ENCODE measurements at places on chromosomes 13 and 19.
A peak's percentile ranks its signal among the peaks of the same experiment; 100 is the strongest.

DNA sequence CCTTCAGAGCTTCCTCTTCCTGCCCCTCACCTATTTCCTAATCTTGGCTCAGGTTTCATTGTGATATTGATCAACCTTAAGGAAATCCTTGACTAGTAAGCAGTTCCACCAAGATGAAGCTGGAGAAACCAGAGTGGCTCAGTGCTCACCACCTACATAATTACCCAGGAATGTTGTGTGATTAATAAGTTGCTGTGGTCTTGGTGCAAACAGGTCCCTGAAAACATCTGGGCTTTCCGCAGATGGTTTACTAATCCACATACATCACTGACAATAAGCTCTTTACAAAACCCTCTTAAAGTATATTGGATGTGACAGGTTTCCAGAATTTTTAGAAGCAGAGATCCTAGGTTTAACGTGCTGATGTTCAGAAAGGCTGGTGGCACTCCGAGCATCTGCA, 8.6 kb upstream of the SERP2 start:
- H3K27ac ChIP-seq: no peak overlapping the region
- H3K4me1 ChIP-seq: no peaks in the 10 kb centered on the region
- no peak for DNase-seq
- no peaks in the 10 kb centered on the region for H3K36me3 ChIP-seq
- peaks cover 38% of the 10 kb centered on the region for H3K27me3 ChIP-seq

DNA sequence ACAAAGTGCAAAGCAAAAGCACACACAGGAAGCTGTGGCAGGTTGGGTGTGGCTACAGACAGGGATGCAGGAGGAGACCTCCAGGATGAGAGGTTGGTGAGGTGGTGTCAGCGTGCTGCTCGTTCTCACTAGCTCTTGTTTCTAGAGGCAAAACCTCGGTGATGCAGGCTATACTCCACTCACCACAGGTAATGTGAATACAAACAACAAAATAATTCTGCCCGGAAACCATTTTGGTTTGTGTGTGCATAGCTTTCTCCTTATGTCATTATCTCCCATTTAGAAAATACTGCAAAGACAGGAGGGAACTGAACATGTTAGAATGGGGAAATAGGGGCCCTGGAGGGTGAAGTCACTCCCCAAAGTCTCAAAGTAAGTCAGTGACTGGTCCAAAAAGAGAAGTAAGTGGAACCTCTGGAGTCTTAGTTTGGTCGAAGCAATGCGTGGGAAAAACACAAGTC, 9.4 kb downstream of the LCP1 start:
- DNase-seq: no peak
- no peaks in the 10 kb centered on the region for H3K27me3 ChIP-seq
- H3K4me1 ChIP-seq: peaks cover 86% of the 10 kb centered on the region
- H3K4me3 ChIP-seq: peak overlapping the region; percentile 92

- no peak overlapping the region for H3K27ac ChIP-seq
- H3K36me3 ChIP-seq: no peaks in the 10 kb centered on the region
- DNase-seq: no peak
- H3K4me1 ChIP-seq: no peaks in the 10 kb centered on the region
- H3K4me3 ChIP-seq: no peak overlapping the region
These were observed 516.5 kb downstream of the SUCLA2 start for GRCh38 chr13:47484548-47484947.

DNA sequence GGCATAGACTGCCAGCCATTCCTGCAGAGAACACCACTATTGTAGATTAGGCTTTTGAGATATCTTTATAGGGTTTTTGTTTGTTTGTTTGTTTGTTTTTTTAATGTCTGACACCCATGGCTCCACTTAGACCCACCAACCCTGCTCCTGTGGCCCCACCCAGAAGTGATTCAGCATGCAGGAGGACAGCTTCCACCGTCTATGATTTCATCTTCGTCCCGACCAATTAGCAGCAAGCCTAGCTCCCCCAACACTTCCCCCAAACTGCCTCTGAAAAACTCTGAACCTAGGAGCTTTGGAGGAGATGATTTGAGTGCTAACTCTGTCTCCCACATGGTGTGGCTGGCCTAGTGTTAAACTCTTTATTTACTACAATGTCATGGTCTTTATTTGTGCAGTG, 108.3 kb upstream of the RXFP2 start:
- no peak overlapping the region for H3K27ac ChIP-seq
- no peak for DNase-seq
- H3K4me1 ChIP-seq: no peaks in the 10 kb centered on the region

GRCh38 chr19:30870876-30871275, 478.4 kb downstream of the TSHZ3 start:
- no peaks in the 10 kb centered on the region for H3K36me3 ChIP-seq
- H3K27me3 ChIP-seq: peaks cover 31% of the 10 kb centered on the region
- no peak for DNase-seq
- no peaks in the 10 kb centered on the region for H3K4me1 ChIP-seq
- no peak overlapping the region for H3K27ac ChIP-seq

- H3K27me3 ChIP-seq: no peaks in the 10 kb centered on the region
- H3K27ac ChIP-seq: peak overlapping the region; percentile 71
- no peak overlapping the region for H3K4me3 ChIP-seq
- H3K36me3 ChIP-seq: no peaks in the 10 kb centered on the region
- DNase-seq: no peak
These were observed 7.7 kb downstream of the UBE2L5 start for GRCh38 chr13:30429721-30430694.

DNA sequence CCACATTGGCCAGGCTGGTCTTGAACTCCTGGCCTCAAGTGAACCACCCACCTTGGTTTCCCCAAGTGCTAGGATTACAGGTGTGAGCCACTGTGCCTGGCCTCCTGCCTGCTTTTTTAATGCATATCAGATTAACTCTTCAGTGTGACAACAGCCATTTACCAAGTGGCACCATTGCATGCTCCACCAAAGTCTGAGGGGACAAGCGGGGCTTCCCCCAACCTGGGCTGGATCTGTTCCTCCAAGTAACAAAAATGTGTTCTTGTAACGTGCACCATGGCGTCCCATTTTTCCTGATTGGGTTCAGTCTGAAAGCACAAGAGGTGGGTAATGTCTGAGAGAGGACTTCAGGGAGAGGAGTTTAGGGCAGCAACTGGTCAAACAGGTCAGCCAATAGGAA, 77.8 kb downstream of the TEX29 start:
- no peak for DNase-seq
- peaks cover 2% of the 10 kb centered on the region for H3K4me1 ChIP-seq
- H3K36me3 ChIP-seq: no peaks in the 10 kb centered on the region
- peaks cover 19% of the 10 kb centered on the region for H3K27me3 ChIP-seq

- H3K4me3 ChIP-seq: no peak overlapping the region
- no peaks in the 10 kb centered on the region for H3K4me1 ChIP-seq
- H3K27me3 ChIP-seq: peaks cover 45% of the 10 kb centered on the region
- no peak for DNase-seq
- peaks cover 2% of the 10 kb centered on the region for H3K36me3 ChIP-seq
These were observed 135.4 kb upstream of the GPR12 start for GRCh38 chr13:26895808-26896466.

DNA sequence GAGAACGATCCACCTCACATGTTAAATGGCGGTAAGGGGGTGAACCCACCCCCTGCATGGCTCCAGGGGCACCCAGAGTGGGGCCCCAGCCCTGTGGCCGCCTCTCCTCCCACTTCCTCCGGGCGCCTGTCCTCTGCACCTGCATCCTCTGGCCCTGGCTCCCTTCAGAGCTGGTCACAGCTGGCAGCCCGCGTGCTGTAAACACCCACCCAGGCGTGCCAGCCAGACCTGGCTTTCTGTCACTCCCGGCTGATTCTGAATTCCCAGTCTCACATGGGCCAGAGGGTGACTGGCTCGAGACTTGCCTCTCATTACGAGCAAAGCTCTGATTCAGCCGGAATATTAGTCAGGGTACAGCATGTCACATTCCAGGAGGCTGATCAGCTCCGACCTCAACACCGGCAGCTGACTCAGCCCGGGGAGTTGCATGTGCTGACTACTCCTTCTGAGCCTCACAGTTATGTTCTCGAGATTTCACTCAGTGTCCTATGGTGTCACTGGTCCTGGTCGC, 75.1 kb downstream of the GNG7 start:
- DNase-seq: no peak
- peaks cover 19% of the 10 kb centered on the region for H3K4me1 ChIP-seq
- no peaks in the 10 kb centered on the region for H3K36me3 ChIP-seq
- H3K4me3 ChIP-seq: no peak overlapping the region
- H3K27ac ChIP-seq: peak overlapping the region; percentile 86

Data from T-helper 17 cell (primary cell).